Stimulated activated CD8-positive, alpha-beta memory T cell treated with anti-CD3 and anti-CD28 coated beads, Interleukin-2, amount 100 ng/mL, for 48 hours (primary cell): ENCODE measurements at places on chromosomes 2 and 18.

DNA sequence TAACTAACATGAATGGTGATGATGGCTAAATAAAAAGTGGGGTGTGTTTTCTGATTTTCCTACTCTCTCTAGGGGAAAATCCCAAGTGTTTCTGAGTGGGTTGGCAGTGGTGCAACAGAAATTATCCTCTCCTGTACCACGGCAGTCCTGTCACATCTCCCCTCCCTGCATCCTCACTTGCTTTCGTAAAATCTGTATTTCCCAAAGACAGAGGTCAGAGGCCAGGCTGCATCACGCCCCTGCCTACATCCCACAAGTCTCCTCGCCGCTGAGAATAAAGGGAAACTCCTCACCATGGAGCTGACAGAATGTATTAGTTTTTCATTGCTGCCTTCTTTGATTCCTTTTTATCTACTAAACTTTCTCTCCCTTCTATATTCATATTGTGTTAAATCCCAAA is 13.1 kb downstream of the FBLN7 start:
- no peak for DNase-seq

- DNase-seq = no peak
These were observed 4.3 kb downstream of the SEPTIN10 start for GRCh38 chr2:109609352-109610024.

DNA sequence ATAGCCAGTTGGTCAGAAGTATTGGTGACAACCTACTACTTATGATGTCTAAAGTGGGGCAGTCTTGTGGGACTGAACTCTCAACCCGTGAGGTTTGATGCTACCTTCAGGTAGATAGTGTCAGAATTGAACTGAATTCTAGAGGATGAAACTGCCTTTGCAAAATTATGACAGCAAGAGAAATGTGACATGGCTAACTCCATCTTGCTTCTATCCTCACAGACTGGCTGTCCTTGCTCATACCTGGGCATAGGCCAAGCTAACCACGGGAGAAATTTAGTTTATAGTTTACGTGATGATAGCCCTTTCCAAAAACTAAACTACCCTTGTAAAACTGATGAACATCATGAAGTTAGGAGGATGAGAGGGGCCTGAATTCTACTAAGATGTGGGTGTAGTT is 24.9 kb upstream of the TGIF1 start:
- no peak for DNase-seq

DNA sequence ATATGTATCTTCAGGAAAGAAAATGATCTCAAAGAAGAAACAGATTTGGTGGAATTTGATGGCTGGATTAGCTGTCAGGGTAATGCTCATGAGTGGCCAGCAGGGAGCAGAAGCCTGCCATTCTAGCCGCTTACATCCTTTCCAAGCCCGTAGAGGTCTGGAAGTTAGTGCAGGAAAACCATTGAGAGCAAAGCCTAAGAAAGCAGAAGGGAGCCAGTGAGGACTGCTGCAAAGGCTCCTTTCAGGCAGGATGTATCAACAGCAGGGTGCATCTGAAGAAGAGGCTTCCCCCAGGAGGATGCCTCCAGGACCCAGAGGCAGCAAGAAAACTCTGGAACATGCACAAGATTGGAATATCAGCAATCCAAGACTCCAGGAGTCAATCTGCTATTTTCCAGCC is 22.9 kb upstream of the LBH start:
- no peak for DNase-seq

- no peak for DNase-seq
These were observed 141.0 kb downstream of the CERS6 start for GRCh38 chr2:168596881-168597655.

DNA sequence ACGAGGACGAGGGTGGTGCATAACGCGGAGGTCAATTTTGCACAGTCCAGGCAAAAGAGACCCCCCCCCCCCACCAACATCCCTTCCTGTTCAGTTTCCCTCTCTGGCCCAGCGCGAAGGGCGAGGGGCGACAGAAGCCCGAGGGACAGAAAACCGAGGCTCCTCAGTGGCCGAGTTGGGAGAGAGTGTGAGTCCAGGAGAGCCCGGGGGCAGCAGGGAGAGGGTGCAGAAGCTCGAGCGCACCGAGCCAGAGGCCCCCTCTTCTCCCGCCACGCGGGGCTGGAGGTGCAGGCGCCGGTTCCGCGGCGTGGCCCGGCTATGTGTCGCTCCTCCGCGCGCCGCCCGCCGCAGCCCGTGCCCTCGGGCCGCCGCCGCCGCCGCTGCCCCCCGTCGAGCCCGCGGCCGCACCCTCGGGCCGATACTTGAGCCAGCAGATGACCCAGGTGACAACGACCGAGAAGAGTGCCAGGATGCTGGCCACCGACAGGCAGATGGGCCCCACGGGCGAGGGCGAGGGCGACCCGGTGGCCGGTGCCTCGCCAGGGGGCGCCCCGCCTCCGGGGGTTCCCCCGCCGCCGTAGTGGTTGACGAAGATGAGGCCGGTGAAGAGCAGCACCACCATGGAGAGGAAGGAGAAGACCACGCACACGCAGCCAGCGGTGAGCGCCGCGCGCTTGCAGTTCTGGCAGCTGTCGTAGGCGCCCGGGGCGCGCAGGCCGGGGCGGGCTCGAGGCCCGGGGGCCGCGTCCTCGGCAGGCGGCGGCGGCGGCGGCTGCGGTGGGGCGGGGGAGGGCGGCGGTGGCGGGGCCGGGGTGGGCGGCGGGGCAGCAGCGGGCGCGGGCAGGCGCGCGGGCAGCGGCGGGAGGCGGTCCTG is 20.2 kb upstream of the PAX3 start:
- no peak for DNase-seq

- no peak for DNase-seq
These were observed 63.7 kb upstream of the CYP26B1 start for GRCh38 chr2:72211350-72211749.

DNA sequence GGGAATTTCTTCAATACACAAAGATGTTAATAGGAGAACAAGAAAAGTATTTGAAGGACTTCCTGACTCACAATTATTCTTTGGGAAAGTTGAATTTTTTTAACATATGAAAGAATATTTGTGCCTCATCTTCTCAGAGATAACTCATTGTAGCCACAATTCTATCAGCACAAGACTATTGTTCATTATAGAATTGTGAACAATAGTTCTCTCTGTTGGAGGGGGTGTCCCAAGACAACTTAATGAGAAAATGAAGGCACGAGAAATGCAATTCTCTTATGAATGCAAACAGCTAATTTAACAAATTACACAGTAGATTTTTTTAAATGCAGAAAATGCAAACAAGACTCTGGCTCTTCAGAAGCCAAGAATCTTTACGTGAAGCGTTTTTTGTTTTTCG is 157.0 kb downstream of the BARD1 start:
- DNase-seq = no peak

DNA sequence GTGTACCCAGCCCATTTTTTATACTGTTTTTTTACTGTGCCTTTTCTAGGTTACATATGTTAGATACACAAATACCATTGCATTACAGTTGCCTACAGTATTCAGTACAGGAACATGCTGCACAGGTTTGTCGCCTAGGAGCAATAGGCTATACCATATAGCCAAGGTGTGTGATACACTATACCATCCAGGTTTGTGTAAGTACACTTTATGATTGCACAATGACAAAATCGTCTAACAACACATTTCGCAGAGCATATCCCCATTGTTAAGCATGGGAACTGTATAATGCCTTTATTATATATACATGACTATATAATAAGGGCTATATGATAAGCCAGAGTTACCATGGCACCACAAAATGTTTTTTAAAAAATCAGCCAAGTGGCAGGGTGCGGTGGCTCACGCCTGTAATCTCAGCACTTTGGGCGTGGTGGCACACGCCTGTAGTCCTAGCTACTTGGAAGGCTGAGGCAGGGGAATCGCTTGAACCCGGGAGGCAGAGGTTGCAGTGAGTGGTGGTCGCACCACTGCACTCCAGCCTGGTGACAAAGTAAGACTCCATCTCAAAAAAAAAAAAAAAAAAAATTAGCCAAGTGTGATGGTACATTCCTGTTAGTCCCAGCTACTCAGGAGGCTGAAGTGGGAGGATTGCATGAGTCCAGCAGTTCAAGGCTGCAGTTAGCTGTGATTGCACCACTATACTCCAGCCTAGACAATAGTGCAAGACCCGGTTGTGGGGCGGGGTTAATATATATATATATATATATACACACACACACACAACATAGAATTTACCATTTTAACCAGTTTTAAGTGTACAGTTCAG is 2.8 kb upstream of the CENPA start:
- DNase-seq = no peak

DNA sequence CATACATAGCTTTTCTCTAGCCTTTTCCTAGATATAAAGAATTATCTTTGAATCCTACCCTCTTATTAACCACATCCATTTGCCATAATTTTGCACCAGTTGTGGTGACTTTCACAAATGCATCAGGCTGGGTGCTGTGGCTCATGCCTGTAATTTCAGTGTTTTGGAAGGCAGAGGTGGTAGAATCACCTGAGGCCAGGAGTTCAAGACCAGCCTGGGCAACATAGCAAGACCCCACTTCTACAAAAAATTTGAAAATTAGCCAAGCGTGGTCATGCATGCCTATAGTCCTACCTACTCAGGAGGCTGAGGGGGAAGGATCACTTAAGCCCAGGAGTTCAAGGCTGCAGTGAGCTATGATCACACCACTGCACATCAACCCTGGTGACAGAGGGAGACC is 672.4 kb upstream of the CHAC2 start:
- no peak for DNase-seq

- no peak for DNase-seq
These were observed 631.0 kb upstream of the NXPH2 start for GRCh38 chr2:139411236-139411635.

GRCh38 chr2:197170208-197170607 is 140.4 kb downstream of the ANKRD44 start:
- DNase-seq = no peak

- no peak for DNase-seq
These were observed 23.1 kb upstream of the TNFAIP6 start for GRCh38 chr2:151334082-151334815.

DNA sequence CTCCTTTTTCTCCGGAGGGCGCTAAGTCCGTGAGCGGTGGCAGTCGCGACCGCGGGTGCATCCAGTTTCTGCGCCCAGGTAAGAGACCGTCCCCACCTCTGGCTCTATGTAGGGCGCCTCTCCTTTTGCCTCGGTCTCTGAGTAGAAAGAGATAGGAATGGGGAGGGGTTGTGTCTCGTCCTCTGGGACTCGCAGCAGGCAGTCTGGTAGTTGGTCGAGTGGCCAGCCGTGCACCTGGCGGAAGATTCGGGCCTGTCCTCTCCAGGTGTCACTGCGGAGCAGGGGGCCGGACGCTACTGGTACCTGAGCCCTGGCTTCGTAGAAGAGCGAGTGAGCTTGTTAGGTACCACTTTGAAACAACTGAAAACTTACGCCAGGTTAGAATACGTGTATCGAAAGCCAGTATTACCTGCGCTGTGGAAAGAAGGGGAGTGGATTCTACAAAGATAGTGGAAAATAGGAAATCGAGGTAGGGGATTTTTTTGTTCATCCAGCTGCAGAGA is 403 bp downstream of the MAP2 start:
- no peak for DNase-seq

DNA sequence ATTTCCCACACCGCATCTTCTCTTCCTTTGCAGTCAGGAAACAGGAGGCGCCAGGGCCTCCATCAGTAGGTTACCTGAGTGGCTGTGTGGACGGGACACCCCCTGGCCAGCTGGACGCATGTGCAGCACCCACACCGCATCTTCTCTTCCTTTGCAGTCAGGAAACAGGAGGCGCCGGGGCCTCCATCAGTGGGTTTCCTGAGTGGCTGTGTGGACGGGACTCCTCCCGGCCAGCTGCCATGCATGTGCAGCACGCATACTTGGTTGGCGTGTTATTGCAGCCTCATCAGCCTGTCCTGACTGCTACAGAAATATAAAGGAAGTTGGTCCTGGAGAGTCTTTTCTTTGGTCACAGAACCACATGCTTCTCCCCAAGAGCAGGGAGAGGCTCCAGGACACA is 74.6 kb downstream of the DCDC2C start:
- no peak for DNase-seq

- DNase-seq = no peak
These were observed 31.2 kb downstream of the CFAP221 start for GRCh38 chr2:119575439-119575838.

DNA sequence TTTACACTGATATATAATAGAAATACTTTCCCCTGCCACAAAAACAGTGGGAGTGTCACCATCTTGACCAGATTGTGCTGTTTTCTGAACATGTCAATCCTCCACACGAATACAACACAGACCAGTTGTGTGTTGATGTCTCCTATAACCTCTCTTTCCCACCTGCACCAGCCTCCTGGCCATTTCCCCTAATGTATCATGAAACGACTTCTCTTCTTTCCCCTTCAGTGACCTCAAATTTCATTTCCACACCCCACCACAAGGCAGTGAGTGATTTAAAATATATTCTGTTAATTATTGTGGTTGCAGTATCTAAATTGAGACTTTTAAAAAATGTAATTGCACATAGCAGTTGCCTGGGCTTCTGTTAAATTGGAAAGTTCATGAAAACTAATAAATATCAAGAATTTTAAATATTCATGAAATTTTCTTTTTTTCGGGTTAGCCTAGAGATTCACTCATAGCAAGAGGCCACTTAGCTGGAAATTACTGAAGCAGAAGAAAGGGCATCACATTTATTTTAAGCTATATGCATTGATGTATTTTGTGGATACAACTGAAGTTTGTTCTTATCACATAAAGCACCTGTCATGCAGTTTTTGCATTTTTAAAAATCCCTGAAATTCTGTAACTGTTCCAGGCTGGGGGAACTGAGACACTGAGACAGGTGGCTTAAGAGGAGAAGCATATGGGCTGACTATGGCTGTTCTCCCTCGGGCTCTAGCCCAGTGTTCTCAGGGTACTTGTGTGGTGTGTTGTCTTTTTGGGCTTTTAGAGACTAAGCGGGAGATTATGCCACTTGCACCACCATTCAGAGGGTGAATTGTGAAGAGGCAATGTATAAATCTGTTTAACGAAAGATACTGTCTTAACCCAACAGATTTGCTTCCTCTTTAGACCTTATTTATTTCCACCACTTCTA is 15.9 kb downstream of the FAM171B start:
- DNase-seq = no peak

DNA sequence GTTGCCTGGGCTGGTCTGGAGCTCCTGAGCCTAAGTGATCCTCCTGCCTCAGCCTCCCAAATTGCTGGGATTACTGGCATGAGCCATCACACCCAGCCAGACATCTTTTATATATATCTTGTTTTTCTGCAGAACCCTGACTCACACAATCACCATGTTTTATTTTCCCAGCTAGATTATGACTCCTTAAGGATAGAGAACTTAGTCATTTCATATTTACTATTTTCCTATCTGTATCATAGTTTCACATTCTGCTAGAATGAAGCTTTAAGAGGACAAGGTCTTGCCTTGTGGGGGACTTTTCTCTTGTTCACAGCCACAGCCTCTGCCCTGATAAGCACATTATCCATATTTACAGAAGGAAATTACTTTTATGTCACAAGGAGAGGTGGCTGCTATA is 73.9 kb downstream of the LBH start:
- no peak for DNase-seq

GRCh38 chr2:153005071-153005730 is 286.8 kb downstream of the ARL6IP6 start:
- no peak for DNase-seq

DNA sequence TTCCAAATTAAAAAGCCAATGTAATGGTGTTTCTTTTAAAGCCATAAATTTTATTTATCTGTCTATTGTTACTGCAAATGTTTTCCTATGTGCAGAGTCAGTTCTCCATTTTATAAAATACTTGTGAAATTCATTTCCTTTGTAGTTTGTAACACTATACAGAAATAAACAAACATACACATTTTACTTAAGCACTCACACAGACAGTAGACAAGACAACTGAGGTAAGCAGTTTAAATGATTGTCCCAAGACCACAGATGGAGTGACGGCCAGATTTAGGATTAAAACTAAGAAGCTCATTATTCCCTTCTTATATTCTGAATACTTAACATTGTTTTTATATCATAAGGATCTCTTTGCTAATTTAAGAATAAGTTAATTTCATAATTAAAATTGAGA is 100.9 kb downstream of the BAZ2B start:
- DNase-seq = no peak
